A172 (cell line): ENCODE measurements at places on chromosomes 1 and 21. TPM values are rescaled to one million over a fixed set of nuclear protein-coding genes. Genes with fewer than 3 reads are reported as not detected.

GRCh38 chr1:100627054-100627716 lies 89.2 kb downstream of the GPR88 start:
- DNase-seq, result peak; percentile 53

DNA sequence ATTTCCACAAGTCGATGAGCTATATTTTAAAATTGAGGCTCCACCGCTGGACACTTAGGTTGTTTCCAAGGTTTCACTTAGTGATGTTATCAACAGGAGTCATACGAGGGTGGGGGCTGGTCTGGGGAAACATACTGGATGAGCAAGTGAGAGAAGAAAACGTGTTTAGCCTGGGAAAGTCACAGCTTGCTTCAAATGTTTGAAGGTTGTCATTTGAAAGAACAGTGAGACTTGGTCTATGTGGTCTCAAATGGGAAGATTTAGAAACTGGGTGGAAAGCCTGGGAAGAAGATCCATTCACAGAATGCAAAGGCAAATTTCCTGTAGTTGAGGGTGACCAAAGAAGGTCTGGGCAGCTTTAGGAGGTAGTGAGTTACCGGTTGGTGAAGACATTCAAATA lies 9.9 kb upstream of the DYRK1A start:
- no peak for DNase-seq

GRCh38 chr1:178941849-178942248 lies 71.0 kb upstream of the ANGPTL1 start:
- no peak for DNase-seq

DNA sequence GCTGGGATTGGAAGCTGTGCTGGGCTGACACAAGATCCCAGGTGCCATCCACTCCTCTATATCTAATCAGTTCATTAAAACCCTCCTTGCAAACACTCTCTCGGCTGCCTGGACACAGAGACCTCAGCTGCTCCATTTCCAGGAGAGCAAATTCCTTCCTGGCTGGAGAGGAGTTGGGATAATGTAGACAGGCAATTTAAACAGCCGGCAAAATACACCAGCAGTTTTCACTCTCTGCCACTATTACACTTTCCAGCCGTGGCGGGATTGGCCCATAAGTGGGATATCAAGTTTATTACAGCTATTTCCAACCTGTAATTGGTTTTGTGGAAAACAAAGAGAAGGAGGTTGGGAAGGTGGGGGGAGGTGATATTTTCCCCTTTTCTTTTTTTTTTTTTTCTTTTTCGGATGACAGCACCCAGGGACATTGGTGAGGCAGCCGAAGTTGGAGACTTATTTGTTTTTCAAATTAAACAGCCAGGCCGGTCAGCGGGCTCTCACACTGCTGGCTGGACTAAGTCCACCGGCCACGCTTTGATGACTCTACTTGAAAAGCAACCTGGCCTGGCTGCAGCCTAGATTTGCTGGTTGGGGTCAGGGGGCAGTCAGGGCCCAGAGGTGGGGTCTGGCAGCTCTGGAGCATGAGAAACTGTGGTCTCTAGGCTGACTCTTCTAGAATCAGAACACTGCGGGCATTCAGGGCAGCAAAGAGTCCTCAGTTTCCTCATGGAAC lies 177.4 kb downstream of the IGSF21 start:
- no peak for DNase-seq

- DNase-seq, result no peak
Observed at GRCh38 chr1:2555634-2556276, 416 bp upstream of the TNFRSF14 start.

DNA sequence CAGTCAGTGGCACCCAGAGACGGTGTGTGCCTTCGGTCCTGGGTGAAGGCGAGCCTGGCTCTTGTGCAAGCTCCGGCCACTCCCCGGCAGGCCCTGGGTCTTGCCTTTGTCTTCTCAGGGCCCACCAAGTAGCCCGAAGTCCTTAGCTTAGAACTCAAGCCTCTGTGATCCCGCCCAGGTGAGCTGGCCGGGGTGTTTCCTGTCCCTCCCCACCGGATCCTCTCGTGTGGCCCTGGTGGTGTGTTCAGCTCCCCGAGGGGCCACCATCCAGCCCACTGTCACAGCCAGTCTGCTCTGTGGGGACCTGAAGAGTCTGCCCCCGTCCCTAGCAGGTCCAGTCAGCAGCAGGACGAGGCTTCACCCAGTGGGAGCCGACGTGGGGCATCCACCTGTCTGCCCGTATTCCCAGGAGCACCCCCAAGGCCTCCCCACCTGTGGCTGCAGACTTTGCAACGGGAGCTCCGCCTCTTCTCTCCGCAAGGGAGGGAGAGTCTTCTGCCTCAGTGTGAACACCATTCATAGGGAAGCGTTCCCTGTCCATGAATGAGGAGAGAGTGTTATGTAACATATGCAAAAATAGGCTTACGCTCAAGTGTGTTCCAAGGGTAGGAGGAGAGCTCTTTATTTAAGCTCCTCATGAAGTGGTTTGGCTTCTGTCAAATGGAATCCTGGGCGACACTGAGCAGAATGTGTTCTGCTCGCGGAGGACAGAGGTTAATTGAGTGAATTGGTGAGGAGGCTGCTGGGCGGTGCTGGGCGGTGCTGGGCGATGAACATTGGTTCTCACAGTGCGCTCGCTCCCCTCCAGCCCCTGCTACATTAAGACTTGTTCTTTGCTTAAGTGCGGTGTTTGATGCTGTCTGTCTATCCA lies 108.9 kb downstream of the CRYAA start:
- no peak for DNase-seq

- no peak for DNase-seq
Observed at GRCh38 chr1:246051909-246052518, 455.1 kb downstream of the SMYD3 start.

GRCh38 chr1:245765230-245766000 lies 610.6 kb downstream of the KIF26B start:
- peak; percentile 71 for DNase-seq

- no peak for DNase-seq
Observed at GRCh38 chr1:68145418-68146126, 86.8 kb downstream of the WLS start.

GRCh38 chr1:10704368-10704882 lies 92.0 kb downstream of the CASZ1 start:
- DNase-seq, result no peak

DNA sequence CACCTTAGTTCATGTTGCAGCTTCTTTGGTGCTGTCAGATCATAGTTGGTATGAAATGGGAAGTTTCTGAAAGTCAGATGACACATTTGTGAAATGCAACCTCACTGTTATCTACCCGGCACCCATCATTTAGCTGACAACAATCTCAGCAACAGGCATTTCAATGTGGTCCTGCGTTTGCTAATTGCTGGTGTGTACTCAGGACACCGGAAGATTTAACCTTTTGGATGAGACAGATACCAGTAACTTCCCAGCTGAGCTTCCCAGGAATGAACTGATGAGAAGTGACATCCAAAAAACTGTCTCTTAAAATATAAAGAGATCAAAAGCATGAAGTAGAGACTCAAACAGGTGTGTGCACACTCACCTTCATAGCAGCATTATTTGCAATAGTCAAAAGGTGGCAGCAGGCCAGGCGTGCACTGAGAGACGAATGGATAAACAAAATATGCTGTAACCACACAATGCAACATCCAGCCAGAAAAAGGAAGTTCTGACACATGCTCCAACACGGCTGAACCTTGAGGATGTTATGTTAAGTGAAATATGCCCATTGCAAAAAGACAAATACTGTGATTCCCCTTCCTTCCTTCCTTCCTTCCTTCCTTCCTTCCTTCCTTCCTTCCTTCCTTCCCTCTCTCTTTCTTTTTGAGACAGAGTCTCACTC lies 7.9 kb upstream of the CLDN14 start:
- DNase-seq, result no peak

DNA sequence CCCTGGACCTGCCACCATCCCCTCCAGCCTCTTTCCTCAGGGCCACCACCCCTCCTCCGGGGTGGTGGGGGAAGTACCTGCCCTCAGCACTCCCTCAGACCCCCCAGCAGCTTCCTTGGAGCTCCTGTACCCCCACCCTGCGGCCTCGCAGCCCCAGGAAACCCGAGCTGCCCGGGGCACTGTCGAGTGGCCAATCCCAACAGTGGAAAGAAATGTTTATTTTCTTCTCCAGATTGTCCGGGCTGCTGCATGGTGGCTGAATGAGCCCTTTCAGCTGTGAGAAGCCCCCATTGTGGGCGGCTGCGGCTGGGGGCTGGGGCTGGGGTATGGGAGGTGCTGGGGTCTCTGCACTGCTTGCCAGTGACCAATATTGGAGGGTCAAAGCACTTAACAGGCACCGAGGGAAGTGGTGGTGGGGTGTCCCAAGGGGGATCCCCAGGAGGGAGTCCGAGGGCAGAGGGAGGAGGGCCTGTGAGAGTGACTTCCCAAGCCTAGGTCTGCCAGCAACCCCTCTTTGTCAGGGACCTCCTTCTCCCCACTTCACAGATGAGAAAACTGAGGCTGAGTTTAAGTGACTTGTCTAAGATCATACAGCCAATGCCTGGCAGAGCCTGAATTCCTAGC lies 25.2 kb downstream of the RUNX3 start:
- DNase-seq, result no peak

DNA sequence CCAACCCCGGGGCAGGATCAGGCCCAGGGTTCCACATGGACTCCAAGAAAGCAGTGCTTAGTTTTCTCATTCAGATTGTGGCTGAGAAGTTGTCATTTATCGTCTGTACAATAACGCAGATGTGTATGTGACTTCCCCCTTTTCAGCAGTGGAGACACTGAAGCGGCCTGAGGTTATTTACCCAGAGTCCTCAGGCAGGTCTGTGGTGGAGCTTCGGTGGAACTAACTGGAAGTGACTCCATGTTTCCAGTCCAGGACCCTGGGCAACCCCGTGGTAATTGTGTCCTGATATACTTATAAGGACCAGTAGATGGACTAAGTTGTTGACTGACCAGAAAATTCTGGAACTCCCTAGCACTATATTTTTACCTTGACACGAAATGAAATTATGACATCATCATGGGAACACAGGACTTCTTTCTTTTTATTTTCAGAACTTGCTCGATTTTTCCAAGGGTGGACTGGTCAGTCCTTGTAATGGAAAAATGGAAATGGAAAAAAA lies 1.0 kb upstream of the IER5 start:
- DNase-seq, result no peak

- no peak for DNase-seq
Observed at GRCh38 chr1:201375169-201375568, 2.3 kb downstream of the TNNT2 start.

DNA sequence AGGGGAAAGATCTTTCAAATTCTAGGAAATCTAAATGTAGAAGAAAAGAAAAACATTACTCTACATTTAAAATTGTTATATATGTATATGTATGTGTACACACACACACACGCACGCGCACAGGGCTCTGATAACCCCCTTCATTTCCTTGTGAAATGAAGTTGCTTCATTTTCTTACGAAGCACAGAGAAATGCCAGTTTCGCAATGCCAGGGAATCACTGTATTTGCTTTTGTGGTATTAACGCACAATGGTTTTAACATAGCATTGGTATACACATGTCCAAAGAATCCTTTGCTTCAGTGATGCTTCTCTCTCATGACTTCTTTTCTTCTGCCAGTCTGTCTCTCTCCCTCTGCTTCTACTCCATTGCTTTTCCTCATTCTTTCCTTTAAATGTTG lies 8.4 kb upstream of the DDAH1 start:
- no peak for DNase-seq

GRCh38 chr1:112673592-112674439 lies 643 bp upstream of the MOV10 start:
- DNase-seq, result peak; percentile 61

- DNase-seq, result peak; percentile 73
Observed at GRCh38 chr1:175150596-175151319, 41.8 kb downstream of the KIAA0040 start.

GRCh38 chr1:1144843-1145546 lies 28.7 kb upstream of the TTLL10 start:
- no peak for DNase-seq

DNA sequence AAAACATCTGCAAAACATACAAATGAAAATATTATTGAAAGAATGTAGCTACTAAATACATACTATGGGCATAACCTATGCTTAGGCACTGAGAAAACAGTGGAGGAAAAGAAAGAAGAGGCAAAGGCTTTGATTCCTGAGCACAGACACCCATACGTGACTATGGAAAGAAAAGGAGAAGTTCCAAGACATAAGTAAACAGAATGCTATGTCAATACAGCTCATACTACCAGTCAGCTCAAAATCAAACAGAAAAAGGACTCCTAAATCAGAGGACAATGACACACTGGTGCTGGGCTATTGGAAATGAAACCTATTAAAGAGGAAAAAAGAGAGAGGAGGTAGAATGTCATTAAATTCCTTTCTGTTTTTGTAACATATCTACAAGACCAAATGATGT lies 225.4 kb downstream of the SMYD3 start:
- DNase-seq, result no peak

DNA sequence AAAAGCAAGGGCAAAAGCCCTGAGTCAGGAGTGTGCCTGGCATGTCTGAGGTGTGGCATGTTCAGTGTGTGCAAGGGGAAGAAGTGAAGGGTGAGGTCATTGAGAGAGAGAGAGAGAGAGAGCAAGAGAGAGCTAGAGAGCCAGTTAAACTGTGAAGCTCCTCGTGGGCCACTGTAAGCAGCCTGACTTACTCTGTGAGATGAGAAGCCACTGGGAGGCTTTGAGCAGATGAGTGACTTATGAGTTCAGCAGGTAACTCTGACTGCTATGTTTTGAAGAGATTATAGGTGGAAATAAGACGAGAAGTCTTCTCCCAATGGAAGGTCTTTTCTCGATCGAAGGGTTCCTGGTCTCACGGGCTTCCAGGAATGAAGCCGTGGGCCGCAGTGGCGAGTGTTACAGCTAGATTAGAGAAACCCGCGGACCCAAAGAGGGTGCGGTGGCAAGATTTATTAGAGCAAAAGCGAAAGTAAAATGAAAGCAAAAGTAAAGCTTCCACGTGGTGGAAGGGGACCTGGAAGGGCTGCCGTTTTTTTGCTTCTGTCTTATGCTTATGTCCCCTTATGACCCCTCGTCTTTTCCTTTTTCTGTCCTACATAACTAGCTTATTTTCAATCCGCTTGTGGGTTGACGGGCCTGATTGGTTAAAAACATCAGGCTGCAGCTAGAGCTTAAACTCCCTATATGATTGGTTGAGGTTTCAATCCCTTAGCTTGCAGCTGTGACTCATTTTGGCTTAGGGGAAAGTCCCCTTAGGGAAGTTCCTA lies 323.1 kb upstream of the FAM78B start:
- peak; percentile 95 for DNase-seq

- no peak for DNase-seq
Observed at GRCh38 chr1:197973206-197973605, 56.0 kb downstream of the LHX9 start.

C1orf87 gene
- total RNA-seq, result not detected in 2 replicates

PDC gene
- not detected in 2 replicates for total RNA-seq

TPM3 gene
- 1,673 and 1,769 TPM in 2 replicates for total RNA-seq

ZNF695 gene
- total RNA-seq, result 11.4 and 17.3 TPM in 2 replicates

THEM5 gene
- not detected in 2 replicates for total RNA-seq

GPR161 gene
- total RNA-seq, result 26.0 and 26.1 TPM in 2 replicates

PLA2G2C gene
- not detected in 2 replicates for total RNA-seq
